Inflammatory macrophage treated with lipopolysaccharide for 4 hours (primary cell): ENCODE measurements at places on chromosomes 16 and 17.

DNA sequence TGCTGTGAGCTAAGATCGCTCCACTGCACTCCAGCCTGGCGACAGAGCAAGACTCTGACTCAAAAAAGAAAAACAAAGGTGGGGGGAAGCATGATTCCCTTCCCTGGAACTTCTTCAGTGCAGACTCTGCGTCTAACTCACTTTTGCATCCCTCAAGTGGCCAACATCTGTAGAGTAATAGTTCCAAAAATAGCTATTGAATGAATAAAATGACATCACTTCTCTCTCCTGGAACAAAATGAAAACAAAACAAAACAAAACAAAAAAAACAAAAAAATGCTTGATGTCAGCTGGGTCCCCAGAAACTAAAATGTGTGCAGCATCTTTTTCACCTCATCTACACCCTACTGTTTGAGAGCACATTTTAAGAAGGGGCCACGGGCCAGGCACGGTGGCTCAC, 197.7 kb upstream of the NOG start:
- DNase-seq, result no peak

GRCh38 chr16:81558444-81559175, 114.0 kb downstream of the CMIP start:
- peak; percentile 46 for DNase-seq

DNA sequence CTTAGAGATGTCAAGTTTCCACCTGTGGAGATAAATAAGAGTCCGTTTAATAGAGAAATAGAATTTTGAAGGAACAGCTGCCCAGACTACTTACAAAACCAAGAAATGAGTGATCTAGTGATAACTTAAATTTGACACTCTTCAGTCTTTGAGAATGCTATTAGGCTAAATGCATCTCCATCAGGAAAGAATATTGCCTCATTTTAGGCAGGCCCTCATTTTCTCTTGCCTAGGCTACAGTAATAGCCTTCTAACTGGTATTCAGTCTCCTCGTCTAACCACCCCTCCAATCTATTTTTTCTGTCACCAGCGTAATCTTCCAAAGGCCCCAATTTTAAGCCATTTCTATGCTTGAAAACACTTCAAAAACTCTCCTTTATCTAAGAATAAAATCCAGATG, 537.8 kb upstream of the CA10 start:
- no peak for DNase-seq

DNA sequence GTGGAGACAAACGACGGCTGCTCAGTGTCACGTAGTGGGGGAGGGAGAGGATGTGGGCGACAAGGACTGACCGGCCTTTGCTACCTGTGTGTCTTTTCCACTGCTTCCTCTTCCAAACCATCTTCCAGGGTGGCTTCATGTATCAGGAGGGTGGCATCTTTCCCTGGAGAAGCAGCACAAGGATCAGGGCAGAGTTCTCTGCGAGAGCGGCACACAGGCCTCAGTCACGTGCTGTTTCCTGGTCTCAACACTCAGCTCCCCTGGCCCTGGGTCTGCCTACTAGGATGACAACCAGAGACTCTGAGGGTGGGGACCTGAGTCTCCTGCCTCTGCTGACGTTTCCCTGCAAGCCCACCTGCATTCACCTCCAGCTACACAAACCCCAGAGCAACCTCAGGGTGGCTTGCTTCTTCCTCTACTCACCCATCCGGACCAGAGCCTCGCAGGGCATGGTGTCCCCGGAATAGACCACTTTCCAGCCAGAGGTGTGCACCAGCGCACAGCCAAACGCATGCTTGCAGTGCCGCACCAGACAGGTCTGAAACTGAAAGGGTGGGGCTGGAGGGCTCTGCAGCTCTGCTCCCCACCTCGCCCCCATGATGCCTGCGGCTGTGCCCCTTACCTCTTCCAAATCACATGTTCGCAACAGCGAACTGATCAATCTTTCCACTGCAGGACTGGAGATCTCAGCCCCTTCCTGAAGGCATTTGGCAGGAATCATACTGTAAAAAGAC, 23.3 kb downstream of the ELAC2 start:
- no peak for DNase-seq

GRCh38 chr16:53816211-53816836, 112.4 kb downstream of the FTO start:
- DNase-seq, result no peak

DNA sequence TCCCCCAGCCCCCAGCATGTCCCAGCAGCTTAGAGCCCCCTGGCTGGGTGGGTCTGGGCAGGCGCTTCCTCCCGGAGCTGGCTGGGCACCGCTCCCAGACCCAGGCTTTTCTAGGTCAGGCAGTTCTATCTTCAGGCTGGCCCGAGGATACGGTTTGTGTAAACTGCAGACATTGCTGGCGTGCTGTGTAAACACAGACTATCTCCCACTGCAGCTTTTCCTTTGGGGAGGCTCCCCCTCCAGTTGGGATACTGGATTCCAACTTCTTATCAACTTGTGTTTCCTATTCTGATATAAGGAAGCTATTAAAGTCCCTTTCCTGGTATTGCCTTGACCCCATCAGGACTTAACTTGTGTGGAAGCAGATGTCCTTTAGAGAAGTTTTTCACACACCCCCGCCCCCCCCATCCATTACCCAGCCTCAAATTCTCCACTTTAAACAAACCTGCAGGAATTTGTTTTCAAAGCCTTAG, 18.3 kb upstream of the GNA13 start:
- no peak for DNase-seq

GRCh38 chr17:74795327-74796020, 19.3 kb upstream of the NAT9 start:
- DNase-seq, result no peak

DNA sequence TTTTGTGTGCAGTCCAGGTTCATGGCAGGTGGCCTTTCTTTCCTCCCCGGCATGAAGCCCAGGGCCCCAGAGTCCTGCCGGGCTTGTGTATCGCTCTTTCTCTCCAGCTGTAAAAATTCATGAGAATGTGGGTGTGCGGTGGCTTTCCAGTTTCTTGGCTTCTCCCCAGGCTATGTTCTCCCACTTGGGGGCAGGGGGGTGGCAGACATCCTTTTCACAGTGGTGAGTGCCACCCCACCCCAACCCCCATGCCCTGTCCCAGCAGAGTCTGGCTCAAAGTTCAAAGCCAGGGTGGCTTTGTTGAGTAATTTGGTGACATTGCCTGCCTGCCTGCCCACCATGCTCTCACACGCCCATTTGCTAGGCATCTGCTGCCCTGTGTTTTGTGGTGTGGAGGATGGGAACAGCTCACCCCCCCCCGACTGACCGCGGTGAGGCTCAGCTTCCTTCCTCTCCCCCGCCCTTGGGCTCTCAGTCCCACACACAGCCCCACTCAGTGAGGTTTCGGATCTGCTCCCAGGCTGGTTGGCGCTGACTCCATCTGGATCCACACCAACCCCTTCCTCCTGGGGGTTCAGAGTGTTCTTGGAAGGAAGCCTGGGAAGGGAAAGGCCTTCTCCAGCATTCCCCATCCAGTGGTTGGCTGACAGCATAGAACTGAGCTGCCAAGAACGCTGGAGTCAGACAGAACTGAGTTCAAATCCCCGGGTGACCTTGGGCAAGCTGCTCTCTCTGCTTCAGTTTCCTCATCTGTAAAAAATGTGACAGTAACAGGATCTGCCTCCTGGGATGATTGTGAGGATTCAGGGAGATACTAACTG, 36.0 kb downstream of the CHD9 start:
- DNase-seq, result peak; percentile 79

DNA sequence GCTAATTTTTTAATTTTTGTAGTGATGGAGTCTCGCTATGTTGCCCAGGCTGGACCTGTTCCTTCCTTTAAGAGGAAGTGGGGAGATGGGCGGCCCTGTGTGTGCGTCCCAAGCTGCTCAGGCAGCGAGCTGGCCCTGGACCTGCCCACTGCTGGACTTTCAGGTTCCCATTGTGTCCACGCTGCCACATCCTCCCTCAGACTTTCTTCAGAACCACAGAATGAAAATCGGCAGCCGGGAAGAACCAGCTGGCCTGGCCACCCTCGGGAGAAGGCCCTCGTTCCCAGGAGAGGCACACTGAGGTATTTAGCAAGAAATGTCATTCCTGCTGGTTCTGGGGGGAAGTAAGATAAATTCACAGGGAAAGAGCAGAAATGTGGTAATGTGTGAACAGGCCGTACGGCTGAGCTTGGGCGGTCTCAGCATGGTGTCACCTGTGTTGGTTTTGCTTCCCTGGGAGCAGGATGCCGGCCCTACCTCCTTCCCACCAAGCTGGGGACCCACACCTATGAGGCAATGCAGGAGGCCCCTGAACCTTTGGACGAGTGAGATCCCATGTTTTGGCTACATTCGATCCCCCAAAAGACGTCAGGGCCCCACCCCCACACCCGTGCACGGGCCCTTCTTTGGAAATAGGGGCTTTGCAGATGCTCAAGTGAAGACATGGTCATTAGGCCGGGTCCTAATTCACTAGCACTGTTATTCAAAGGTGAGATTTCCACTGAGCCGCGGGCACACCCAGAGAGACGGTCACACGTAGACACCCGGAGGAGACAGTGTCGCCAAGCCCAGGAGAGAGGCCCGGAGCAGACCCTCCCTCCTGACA, 35.9 kb upstream of the ZNF469 start:
- no peak for DNase-seq

DNA sequence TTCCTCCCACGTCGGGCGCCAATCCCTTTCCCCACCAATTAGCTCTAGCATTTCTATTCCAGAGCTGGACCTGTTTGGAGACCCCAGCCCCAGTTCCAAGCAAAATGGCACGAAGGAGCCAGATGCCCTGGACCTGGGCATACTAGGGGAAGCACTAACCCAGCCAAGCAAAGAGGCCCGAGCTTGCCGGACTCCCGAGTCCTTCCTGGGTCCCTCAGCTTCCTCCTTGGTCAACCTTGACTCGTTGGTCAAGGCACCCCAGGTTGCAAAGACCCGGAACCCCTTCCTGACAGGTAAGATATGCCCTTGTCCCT, 5.6 kb upstream of the SPATA20 start:
- DNase-seq, result no peak

DNA sequence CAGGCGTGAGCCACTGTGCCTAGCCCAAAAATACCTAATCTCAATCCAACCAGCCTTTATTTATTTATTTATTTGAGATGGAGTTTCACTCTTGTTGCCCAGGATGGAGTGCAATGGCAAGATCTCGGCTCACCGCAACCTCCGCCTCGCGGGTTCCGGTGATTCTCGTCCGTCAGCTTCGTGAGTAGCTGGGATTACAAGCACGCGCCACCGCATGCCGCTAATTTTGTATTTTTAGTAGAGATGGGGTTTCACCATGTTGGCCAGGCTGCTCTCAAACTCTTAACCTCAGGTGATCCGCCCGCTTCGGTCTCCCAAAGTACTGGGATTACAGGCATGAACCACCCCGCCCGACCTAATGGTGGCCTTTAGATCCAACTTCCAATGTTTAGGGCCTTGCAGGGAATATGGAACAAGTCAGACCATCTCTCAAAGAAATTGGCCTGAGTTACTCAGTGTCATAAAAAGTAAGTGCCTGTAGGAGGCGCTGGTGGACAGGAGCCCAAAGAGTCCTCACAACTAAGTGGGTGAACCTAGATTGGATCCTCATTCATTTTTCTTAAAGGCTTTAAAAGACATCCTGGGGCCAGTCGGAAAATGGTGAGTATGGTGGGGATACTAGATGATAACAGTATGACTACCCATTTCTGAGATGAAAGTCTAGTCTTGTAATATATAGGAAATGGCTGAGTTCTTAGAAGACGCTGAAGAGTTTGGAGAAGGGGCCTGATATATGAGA, 4.6 kb downstream of the ZSCAN10 start:
- peak; percentile 64 for DNase-seq

DNA sequence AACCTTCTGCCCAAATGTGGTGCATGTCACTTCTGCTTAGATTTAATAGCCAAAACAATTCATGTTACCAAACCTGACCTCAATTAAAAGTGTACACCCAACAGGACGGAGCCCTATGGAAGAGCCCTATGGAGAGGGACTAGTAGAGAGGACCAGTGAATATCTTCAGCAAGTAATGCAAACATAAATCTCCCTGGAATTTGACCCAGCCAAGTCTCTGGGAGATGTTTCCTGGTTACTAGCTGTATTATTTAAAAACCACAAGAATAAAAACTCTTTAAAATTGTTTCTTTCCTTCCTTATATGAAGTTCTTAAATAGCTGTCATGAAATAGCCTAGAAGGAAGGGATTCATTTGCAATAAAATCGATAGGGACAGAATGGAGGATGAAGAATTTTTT, 255.8 kb downstream of the CDH11 start:
- DNase-seq, result no peak

- DNase-seq, result no peak
Observed at GRCh38 chr16:73888840-73889490, 407.6 kb upstream of the PSMD7 start.

DNA sequence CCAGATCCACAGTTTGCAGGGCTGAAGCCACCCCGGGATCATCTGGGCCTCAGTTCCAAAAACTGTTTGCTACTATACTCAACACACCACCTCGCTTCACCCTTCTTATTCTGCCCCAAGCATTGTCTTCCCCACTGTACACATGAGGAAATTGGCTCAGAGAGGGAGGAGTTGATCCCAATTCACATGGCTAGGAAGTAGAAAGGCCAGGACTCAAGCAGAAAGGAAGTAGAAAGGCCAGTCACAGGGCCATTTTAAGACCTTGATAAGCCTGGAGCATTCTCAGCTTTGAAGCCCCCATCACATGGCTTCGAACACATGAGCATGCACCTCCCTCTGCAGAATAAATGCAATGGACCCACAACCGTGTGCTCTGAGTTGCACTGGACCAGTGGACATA, 7.7 kb upstream of the PRSS22 start:
- peak; percentile 22 for DNase-seq

- no peak for DNase-seq
Observed at GRCh38 chr16:12207939-12208338, 231.4 kb downstream of the SNX29 start.

DNA sequence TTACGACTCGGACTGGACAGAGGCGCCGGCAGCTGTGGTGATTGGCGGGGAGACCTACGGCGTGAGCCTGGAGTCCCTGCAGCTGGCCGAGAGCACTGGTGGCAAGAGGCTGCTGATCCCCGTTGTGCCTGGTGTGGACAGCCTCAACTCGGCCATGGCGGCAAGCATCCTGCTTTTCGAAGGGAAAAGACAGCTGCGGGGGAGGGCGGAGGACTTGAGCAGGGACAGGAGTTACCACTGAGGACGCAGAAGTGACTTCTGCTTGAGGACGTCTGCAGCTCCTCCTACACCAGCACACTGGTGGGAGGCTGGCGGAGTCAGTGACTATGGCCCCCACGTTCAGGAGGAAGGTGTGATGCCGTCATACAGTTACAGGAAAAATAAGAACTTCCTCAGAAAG, 9.7 kb downstream of the MRM3 start:
- no peak for DNase-seq

GRCh38 chr17:27513849-27514248, 57.6 kb downstream of the KSR1 start:
- DNase-seq, result no peak

GRCh38 chr16:56343661-56344517, 81.5 kb downstream of the AMFR start:
- DNase-seq, result no peak

- no peak for DNase-seq
Observed at GRCh38 chr16:48113001-48113400, 42.8 kb downstream of the ABCC12 start.

DNA sequence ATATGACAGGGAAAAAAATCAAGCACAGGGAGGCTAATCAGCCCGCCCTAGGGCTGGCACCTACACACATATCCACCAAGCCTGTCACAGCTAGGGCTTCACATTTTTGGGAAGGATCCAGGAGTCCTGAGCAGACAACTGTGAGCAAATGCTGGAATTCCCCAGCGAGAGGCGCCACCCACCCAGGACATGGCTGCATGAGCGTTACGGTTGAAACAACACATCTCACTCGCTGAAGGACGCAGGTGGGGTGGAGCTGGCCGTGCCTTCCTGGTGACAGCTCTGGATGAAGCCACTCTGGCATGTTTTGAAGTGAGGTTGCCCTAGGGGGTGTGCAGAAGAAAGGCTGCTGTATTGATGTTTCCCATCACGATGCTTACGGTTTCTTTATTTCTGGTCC, 315.1 kb upstream of the EEF2KMT start:
- no peak for DNase-seq
